ENCODE measurements at places on chromosomes 5 and 9. TPM values are rescaled to one million over a fixed set of nuclear protein-coding genes. Genes with fewer than 3 reads are reported as not detected.

Gene FOXD4L5
- not detected for total RNA-seq

DNA sequence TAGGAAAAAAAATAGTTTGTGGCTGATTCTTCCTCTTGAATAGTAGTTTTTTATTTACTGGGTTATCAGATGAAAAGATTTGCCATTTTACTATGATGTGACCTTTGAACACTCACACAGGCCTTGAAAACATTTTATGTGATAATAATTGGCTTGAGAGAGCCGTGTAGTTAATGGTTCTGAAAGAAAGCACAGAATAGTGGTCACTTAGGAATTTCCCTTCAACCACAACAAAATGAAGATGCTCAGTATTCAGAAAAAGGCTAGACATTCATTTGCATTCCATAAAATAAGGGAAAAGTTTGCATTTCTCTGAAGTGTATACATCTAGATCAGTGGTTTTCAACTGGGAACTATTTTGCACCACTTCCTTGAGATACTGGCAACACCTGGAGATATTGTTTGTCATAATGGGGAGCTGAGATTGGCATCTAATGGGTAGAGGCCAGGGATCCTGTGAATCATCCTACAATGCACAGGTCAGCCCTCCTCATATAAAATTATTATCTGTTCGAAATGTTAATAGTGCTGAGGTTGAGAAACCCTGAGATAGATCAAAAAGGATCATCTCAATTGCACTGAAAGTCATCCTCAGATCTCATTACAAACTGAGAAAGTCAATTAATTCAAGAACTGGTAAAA lies 446.4 kb upstream of the CCNG1 start:
- DNase-seq: no peak

- DNase-seq: no peak
These were observed 270.9 kb downstream of the HSPA4 start for GRCh38 chr5:133322743-133323142.

DNA sequence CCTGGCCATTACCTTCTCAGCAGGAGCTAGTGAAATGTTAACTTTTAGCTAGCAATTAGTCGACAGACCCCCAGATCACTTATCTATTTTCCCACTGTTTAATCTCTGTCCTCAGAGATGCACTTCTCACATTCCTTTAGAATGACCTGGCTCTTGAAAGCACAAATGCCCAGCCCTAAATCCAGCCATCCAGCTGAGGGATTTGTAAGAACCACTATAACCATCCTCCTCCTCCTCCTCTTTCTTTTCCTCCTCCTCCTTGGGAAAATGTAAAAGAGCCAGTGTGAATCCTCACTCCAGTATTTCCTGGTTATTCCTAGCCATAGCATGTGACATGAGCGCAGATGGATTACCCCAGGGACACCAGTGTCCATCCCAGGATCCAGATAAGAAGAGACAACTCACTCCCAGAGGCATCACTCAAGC lies 124.3 kb downstream of the ENC1 start:
- no peak for DNase-seq

DNA sequence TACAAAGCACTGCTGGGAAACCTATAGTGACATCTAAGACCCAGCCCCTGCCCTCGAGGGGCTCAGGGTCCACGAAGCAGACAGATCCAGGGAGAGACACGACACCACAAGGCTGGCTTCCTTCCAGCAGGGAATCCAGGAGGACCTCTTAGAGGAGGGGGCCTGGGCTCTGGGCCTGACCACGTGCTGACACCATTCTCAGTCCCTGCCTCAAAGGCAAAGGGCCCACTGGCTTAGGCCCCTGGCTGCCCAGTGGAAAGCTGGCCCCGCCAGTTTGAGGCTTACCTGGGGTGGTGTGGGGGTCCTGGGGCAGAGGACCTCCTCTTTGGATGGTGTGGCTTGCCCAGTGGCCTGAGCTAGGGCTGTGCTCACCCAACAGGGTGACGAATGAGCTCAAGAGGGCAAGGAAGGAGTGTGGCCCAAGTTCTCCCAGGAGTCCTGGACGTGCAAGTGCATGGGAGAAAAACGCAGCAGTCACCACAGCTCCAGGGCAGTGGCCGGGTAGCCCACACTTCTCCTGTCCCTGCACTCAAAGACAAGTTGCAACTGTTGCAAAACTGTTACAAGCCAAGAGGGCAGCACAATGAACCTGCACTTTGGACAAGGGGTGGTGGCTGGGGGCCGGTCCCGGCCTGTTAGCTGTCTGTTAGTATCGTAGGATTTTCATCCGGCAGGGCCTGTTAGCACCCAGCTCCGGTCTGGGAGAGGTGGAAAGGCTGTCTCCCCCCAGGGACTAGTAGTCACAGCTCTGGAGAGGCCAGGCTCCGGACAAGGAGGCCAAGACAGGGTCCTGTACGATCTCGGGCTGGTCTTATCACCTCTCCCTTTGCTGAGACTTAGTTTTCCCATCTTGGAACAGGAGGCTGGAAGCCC lies 1.5 kb upstream of the SARDH start:
- DNase-seq: no peak

- peak; percentile 29 for DNase-seq
These were observed 23.1 kb upstream of the CNOT6 start for GRCh38 chr5:180470966-180471582.

DNA sequence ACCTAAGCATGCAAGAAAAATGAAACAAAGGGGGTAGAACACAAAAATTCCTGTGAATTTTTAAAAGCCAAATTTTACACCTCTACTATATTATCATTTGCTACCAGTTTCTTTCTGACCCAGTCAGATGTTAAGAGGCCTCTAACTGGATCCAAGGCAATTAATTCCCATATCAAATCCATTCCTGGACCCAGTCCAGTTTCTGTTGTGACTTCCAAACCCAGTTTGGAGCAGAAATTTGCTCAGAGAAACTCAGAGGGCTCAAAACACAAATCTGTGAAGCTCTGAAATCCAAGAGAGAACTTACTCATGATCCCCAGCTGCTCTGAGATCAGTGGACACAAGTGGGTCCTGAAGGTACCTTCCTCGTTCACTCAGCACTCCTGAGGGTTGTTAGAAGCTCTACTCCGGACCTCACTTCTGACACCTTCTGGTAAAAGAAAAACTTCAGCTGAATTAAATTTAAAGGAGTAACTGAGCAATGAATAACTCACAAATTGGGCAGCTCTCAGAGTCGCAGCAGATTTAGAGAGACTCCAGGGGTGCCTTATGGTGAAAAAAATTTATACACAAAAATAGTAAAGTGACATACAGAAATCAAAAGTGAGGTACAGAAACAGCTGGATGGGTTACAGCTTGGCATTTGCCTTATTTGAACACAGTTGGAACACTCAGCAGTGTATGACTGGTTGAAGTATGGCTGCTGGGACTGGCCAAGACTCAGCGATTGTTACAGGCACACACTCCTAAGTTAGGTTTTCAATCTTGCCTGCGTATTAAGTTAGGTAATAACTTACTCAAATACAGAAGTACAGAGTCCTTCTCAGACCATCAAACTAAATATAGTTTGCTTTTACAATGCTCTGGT lies 32.4 kb downstream of the INSL4 start:
- no peak for DNase-seq

DNA sequence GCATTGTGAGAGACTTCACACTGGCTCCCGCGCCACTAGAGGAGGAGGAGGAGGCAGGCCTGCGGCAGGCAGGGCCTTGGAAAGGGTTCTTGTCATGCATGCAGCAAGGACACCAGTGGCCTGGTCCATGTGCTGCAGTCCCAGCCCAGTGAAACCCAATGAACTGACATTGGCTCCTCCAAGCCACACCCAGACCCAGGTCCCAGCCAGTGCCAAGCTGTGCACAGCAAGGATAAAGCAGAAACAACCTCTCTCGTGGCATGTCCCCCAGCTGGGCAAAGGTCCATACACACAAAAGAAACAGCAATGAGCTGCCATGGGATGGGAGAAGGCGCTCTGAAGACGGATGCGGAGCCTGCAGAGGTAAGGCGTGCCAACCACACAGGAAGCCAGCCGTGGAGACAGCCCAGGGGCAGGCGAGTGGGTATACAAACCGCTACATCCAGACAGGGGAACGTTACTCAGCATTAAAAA lies 89.2 kb downstream of the SEMA4D start:
- DNase-seq: peak; percentile 89

DNA sequence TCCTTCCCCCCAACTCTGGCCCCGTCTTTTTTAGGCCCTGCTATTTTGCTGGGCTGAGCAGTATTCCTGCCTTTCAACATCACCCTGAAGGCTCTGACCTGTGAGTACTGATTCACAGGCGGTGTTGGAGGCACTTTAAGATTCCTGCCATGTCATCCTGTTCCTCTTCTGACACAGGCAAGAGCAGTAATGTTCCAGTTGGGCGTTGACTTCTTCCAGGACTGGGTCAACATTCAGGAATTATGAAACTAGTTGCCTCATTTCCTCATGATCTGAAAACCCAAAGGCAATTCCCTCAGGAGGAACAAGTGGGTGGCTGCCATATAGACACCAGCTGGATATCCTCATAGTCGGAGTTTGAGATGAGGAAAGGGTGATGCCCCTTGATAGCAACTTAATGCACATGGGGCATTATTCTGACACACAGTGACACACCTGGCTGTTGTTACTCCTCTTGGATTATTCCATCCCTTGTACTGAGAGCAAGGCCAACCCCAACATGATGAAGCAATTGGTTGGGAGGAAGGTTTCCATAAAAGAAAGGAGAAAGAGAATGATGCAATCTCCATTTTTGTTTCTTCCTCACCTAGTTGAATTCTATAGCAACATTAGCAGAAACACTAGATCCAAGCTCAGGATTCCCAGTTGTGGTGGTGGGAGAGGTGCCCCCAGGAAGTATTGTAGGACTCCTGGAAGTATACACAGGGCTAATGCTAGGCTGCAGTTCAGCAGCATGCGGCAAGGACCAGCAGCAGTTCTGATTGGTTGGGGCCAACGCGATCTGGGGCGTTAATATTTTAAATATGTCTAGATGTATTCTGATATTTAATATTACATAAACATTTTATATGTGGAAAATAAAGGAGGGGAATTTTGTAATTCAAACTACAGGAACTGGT lies 19.6 kb upstream of the GLRX start:
- DNase-seq: no peak

Gene PRR16
- total RNA-seq: not detected

DNA sequence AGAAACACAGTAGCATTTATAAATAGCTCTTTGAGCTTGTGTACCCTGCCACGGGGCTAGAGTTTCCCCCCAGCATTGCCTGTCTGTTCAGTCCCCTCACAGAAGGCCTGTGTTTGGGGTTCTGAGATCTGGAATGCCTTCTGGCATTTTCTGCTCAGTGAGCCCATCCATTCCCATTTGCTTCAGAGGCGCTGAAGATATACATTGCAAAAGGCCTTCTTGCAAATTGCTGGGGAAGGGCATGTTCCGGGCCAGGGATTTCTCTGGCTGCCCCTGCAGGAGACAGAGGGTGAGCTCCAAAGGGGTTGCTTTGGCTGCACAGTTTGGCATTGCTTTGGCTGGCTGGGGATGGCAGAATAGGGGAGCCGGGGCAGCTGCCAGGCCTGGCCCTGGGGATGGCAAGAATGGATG lies 308.4 kb downstream of the MSX2 start:
- no peak for DNase-seq

Gene C5orf46
- total RNA-seq: not detected

GRCh38 chr5:76177978-76178377 lies 94.8 kb downstream of the SV2C start:
- DNase-seq: no peak

Gene CDH18
- total RNA-seq: not detected

DNA sequence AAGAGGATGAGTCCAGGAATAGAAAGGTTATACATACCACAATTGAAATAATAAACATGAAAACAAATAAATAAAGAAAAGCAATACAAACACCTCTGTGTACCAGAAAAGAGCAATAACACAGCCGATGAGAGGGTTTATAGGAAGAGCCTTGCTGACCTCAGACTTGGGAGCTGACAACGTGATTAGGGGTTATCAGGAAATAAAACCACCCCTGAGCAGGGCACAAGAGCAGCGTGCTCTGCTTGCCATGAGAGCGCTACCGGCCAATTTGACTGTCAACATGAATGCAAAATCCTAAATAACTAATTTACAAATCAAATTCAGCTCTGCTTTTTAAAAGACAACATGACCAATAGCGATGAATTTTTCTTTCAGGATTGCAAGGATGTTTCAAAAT lies 2.6 kb upstream of the FREM1 start:
- DNase-seq: no peak

Gene SPATA31C2
- not detected for total RNA-seq
